ENCODE measurements at places on chromosomes 13 and 19. TPM values are rescaled to one million over a fixed set of nuclear protein-coding genes. Genes with fewer than 3 reads are reported as not detected.

DNA sequence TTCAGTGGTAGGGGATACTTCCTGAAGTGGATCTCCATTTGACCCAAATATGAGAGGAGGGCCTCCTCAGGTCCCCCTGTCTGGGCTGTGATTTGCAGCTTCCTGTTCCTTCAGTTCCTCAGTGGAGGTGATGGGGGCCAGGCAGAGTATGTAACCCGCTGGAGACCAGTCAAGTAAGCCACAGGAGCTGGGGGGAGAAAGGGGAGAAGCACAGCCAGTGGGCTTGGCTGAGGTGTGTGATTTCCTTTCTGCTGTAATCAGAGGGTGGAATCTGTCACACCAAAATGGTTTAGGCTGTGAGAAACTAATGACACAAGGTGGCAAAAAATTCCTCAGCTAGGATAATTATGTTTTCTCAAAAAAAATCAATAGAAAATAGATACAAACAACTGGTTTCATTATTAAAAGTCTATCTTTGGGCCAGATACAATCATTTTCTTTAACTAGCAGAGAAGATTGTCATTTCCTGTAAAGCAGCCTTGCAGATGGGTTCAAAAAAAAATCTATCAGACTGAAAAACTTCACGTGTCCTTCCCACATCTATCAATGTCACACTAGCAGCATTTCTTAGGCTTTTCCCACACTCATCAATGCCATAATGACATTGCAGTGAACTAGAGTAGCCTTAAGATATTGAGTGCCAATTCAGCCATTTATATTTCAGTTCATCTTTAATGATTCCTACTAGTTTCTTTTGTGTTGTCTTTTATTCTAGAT is 1660.3 kb downstream of the EFNB2 start:
- DNase-seq = no peak

DNA sequence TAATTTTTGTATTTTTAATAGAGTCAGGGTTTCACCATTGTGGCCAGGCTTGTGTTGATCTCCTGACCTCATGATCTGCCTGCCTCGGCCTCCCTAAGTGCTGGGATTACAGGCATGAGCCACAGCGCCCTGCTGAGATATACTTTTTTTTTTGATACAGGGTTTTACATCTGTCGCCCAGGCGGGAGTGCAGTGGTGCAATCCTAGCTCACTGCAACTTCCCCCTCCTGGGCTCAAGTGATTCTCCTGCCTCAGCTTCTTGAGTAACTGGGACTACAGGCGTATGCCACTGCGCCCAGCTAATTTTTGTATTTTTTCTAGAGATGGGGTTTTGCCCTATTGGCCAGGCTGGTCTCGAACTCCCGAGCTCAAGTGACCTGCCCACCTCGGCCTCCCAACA is 2.0 kb downstream of the COLGALT1 start:
- DNase-seq = peak; percentile 69

The NLRP12 gene
- total RNA-seq = 0.60 TPM

The CEACAM7 gene
- total RNA-seq = not detected

GRCh38 chr19:2722541-2723344 is 1.6 kb upstream of the DIRAS1 start:
- DNase-seq = peak; percentile 84

DNA sequence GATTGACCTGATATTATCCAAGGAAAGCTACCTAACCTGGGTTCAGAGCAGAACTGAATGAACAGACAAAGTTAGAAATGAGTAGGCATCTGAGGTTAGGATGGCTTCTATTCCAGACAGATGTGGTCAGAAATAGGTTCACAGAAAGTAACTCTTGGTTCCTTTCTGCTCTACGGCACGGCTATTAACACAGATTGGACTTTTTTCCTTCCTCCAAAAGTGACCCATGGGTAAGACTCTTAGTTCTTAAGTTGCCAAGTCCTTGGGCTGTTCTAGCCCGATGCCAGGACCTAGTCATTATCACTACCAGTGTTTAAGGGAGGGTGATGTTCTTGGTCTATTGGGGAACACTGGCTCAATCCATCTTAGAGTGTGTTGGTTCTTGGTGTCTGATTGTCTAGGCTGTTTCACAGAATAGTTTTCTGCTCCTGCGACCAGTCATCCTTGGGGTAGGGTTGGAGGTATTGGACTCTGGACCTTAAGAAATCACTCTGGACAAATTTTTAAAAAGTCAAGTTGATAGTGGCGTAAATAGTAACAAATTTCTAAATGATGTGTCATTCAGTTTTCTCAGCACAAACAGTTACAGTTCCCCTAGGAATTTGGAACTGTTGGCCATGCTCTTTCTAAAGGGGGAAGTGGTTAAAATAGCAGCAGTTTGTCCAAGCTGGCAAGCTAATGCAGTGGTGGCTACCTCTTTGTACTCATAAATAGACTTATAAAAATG is 60.1 kb upstream of the MYCBP2 start:
- DNase-seq = no peak

- DNase-seq = no peak
Observed at GRCh38 chr19:19399733-19400433, 5.6 kb upstream of the GATAD2A start.

The ZSCAN4 gene
- 0.37 TPM for total RNA-seq

- no peak for DNase-seq
Observed at GRCh38 chr19:6198896-6199239, 63.4 kb downstream of the ACSBG2 start.

The RNF225 gene
- total RNA-seq = not detected

DNA sequence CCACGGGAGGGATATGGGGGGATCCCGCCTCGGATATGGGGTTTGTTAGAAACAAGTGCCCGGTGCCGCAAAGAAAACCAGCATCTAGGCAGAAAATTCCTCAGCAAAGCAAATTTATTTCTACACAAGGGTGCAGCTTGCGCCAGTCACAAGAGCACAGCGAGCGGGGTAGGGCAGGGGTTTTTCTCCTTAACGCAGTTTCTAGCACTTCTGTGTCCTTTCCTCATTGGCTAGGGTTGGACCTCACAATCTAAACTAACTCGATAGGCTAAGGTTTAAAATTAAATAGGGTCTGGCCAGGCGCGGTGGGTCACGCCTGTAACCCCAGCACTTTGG is 595 bp downstream of the ZNF440 start:
- DNase-seq = no peak

- peak; percentile 86 for DNase-seq
Observed at GRCh38 chr19:15640294-15640903, at the start of gene CYP4F3. CYP4F3 (plus strand) TSS chr19:15640897; CDS start chr19:15641416, 519 bp downstream.

The KLK12 gene
- not detected for total RNA-seq

The NMRK2 gene
- total RNA-seq = 1,114 TPM

- no peak for DNase-seq
Observed at GRCh38 chr13:108897955-108898354, 268.5 kb downstream of the MYO16 start.

DNA sequence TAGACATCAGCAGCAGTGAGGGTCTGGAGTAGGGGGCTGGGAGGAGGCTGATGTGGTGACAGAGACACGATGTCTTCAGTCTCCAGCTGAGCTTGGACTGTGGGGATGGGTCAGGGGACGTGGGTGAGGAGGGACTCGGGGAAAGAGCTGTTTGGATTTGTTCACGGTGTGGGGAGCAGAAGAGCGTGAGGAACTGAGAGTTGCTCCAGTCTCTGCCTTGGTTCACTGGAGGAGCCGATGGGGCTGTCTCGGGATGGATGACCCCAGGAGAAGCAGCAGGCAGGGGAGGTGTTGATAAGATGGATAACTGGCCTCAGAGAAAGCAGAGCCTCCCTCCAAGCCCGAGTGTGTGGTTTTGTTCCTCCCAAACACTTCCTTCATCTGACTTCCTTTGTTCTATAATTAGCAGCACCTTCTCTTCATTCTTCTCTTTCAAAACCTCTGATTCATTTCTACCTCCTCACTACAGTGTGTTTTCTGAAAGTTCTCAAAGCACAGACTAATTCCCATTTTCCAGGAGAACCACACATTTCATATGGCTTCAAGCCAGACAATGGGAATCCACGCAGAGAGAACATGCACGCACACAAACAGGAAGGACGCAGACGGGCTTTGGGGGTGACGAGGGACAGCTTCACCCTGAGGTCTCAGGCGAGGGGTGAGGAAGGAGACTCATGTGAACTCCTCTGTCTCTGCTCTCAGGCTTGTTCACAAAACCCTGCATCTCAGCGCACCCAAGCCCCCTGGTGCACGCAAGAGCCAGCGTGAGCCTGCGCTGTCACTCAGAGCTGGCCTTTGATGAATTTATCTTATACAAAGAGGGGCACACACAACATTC is 18.6 kb downstream of the LAIR2 start:
- DNase-seq = no peak

DNA sequence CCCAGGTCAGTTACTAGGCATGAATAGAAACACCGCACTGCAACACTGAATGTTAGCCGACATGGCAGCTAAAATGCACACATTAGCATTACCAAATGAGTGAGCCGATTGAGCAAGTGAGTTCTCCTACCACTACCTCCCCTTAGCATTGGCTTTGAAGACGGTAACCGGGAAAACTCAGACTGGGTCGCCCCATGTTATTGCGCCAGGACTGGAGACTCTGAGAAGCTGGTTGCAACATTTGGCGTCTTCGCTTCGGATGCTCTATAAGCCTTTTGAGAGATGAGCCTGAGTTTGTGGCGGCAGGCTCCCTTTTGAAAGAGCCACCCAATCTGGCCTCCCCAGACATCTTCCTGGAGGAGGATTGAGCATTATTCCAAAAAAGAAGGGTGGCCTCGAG is 68.5 kb upstream of the POMP start:
- DNase-seq = no peak

DNA sequence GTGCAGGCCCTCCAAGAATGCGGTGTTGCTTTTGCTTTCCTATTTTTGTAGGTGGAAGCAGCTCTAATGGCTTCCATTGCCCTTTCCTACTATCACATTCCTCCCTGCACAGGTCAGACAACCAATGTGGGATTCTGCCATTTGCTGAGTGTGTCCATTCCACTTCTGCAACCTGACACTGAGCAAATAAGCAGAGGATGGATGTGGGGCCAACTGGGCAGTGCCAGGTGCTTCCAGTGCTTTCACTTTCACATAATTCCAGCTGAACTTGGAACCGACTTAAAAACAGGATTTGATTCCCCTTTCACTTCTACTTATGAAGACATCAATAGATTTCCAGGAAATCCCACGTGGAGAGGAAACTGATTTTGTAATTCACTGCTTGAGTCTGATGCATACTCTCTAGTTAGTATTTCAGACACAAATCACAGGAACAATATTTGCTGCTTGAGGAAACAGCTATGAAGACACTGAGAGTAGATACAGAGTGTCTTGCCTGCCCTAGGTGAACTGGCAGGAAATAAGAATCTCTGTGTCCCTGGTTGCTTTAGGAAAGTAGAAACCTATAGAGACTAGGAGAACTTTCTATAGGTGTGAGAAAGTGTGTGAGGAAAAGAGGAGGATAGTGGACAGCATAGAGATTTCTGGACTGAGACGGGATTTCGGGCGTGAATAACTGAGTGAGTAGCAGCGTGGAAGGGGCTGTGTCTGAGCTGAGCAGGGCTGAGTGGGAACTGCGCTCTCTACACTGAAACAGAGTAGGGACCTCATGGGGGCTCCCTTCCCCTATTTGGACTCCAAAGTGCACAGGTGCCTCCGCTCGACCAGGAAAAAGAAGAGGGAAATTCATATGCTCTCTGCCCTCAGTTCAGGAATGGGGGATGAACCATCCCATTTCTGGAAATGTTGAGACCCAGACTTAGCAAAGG is 22.5 kb downstream of the LGALS16 start:
- DNase-seq = no peak

The ENOX1 gene
- total RNA-seq = 2.1 TPM
